ENCODE measurements at places on chromosomes 3 and 15. TPM values are rescaled to one million over a fixed set of nuclear protein-coding genes. Genes with fewer than 3 reads are reported as not detected.

Gene IL17RE
- 1.1 TPM for total RNA-seq

Gene PARP6
- total RNA-seq: 66.0 TPM

Gene SLC27A2
- 35.5 TPM for total RNA-seq

Gene EFCAB12
- total RNA-seq: 0.45 TPM

Gene ABI3BP
- 1.1 TPM for total RNA-seq

Gene RASGRP1
- total RNA-seq: 0.32 TPM

Gene HCN4
- total RNA-seq: 0.22 TPM

Gene PLXNB1
- 17.7 TPM for total RNA-seq

Gene SPINK8
- total RNA-seq: not detected

Gene ZNF860
- 1.7 TPM for total RNA-seq
